ENCODE measurements at places on chromosomes 12 and 14.

DNA sequence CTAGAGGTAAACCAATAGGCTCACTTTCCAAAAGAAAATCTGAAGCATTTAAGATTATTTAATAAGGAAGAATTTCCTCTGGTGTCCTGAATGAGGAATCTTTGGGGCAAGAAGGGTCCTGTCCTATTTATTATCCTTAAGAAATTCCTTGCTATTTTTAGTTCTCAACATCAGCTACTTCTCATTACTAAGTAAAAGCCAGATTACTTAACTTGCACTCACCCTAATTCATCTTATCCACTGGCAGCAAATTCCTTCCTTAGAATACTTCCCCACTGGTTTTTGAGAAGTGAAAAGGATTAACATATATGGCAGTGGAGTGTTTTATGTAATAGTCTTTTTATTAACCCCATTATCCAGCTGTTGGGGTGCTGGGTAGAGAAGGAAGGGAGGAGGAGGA lies 767.7 kb downstream of the DIO2 start:
- DNase-seq, result no peak

DNA sequence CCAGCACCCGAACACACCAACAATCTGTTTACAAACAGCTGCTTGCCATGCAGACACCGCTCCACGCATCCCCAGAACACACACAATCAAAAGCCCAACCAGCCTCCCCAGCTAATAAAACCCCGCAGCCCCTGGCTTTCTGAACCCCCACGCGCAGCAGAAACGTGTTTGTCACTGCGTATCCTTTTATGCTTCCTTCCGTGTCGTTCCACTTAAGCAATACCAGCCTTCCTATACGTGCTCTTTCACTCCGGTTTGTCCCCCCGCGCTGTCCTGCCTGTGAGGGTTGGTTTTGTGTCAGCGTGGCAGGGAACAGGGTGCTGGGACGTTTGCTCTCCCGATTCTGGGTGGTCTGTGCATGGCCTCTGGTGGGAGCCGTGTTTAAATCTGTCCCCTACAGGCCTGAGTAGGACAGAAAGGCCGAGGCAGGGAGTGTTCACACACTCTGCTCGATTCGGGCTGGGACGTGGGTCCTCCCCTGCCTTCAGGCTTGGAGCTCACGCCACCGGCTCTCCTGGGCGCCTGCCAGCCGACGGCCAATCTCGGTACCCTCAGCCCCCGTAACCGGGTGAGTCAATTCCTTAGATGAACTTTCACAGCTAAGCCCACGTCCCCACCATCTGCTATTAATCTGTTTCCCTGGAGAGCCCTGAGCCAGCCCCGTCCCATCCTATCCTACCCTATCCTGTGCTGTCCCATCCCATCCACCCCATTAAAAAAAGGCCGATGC lies 60.0 kb downstream of the NOC4L start:
- DNase-seq, result no peak

DNA sequence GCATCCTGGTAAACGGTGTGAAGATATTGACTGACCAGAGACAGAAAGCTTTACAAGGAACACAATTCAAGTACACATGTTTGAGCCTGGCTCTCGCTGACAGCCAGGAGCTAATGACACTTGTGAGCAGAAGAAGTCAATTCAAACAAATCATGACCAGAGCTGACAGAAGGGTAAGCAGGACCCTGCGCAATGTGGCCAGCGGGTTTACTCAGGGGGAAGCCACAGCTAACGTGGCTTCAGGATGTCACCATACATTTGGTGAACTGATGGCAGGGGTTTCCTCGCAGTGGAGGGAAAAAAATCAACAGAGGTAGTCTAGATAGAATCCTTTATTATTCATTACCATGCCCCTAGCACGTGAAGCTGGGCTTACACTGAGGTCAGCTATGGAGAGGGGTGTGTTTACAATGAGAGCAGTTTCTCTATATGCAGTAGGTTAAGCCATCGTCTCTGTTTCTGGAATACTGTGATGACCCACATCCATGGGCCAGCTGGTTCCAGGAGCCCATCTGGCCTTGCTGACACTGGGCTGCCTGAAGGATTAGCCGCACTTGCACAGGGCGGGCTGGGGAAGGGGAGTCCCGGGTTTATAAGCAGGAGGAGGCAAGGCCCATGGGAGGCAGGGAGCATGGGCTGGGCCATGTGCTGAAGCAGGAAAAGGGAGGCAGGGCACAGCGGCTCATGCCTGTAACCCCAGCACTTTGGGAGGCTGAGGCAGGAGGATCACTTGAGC lies 198.2 kb upstream of the PRMT8 start:
- no peak for DNase-seq

DNA sequence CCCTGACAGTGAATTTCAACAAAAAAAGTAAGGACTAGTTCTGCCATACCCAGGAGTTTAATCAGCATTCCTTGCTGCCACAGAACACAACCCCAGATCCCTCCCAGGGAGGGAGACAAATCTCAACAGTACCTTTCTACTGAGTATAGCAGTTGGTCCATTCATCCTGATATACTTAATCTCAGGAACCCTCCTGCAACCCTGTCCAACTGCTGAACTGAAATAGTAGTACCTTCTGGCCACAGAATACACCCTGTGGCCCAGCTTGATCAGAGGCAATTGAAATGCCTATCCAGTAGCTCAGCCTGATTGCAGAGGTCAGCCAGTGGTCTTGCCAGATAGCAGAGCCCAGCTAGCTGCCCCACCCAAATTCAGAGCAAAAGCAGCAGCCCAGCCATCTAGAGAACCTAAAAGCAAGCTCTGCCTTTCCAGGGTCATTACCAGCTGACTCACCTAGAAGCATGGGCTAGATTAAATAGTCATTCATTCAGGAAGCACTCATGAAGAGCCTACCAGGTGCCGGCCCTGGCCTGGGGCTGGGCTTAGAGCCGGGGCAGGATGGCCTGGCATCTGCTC lies 40.0 kb upstream of the RHOJ start:
- no peak for DNase-seq

- no peak for DNase-seq
Measured at GRCh38 chr14:60189923-60190840, 25.0 kb upstream of the DHRS7 start.

DNA sequence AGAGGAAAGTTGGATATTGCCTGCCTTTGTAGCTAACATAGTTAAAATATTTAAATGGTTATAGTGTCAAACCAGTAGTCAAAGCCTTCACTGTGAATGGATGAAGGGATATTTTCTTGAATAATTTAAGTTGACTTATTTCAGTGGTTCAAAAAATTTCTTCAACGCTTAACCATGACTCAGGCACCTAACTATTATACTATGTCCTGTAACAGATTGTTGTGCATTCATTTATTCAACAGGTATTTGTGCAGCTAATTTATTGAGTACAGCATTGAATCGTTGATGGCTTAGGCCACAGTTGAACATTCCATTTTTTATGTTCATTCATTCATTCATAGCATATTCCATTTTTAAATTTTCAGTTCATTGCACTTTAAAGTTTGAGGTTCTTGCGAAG lies 9.2 kb downstream of the HIF1A start:
- DNase-seq, result no peak

DNA sequence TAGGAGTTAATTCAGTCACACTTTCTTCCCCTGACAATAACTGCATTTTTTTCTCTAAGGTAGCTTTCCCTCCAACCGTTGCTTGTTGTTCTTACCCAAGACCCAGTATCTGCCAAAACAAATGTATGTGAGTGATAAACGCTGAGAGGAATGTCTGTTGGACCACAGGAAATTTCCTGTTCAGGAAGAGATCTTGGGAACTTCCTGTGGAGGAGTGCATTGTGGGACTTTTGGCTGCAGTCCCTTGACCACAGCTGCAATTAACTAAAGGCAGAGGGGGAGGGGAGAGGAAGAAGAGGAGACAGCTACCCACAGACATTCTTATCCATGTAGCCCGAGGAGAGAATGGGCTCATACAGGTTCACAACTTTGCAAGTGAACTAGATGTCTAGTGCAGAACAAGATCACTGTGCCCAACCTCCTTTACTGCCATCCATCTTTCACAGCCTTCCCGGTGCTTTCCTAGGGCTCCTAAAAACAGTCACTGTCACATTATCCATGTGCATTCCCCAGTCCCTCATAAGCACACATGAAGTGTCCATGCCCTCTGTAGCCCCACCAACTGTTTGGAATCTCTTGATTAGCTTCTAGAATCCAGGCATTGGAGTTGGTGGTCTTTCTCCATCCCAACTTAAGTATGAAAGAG lies 149.5 kb downstream of the ETV6 start:
- DNase-seq, result no peak

DNA sequence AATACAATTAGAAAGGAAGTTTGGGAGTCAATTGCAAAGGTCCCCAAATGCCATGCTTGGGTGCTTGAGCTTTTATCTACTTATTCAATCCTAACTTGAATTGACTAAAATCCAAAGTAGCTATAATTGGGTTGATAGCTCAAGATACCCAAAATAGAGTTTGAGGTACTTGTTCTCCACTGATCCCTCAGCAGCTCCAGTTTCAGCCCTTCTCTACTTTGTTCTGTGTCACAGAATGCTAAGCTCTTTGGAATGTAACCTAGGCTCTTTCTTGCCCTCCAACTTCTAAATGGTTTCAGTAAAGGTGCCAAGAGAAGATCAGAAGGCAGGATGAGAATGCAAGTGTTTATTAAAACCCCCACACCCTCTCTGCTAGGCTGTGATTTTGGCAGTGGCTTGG lies 251.4 kb upstream of the CLEC14A start:
- no peak for DNase-seq

DNA sequence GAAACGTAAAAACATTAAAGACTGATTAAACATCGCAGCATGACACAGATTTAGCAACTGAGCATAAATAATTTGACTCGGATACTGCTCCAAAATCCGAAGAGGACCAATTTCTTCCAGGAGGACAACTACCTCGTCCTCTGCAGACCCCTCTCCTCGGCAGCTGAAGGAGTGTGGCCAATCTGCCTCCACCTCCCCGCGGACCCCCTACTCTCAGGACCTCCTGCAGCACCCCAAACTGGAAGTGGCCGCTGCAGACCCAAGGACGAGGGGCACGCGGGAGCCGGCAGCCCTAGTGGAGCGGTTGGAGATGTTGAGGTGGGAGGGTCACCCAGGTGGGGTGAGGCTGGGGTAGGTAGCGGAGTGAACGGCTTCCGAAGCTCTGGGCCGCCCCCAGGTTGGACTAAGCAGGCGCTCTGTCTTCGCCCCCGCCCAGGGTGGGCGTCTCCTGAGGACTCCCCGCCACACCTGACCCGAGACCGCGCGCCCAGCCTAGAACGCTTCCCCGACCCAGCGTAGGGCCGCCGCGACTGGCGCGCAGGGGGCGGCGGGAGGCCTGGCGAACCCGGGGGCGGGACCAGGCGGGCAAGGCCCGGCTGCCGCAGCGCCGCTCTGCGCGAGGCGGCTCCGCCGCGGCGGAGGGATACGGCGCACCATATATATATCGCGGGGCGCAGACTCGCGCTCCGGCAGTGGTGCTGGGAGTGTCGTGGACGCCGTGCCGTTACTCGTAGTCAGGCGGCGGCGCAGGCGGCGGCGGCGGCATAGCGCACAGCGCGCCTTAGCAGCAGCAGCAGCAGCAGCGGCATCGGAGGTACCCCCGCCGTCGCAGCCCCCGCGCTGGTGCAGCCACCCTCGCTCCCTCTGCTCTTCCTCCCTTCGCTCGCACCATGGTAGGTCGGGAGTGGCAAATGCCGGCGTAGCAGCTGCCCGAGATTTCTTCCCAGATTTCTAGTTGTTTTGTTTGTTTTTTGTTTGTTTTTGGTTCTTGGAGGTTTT lies at the start of gene CALM1:
TSS of gene CALM1 (plus strand) at position 689 of the 999 bp plus-strand sequence. CDS start at position 891, 202 bp downstream.
- DNase-seq, result peak; percentile 95

DNA sequence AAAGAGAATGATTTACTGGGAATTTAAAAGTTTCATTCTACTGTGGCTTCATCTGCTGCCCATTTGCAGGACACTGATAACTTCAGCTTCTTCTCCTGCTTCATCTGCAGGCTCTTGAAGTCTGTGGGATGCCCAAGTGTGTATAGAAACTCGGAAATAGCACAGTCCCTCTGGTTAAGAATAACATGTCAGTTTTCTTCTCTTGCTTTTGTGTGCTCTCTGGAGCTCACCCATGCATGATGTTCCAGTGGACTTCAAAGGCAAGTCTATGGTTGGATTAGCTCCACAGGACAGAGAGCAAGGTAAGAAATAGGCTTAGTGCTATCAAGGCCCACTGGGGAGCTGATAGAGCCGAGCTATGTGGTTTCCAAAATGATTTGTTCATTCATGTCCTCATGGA lies 13.7 kb downstream of the RMST start:
- no peak for DNase-seq

All from CD14-positive monocyte (primary cell).